ENCODE measurements at places on chromosomes 12 and 14.

GRCh38 chr12:25115677-25116076 is 79.3 kb downstream of the DNAI7 start:
- DNase-seq, result no peak

DNA sequence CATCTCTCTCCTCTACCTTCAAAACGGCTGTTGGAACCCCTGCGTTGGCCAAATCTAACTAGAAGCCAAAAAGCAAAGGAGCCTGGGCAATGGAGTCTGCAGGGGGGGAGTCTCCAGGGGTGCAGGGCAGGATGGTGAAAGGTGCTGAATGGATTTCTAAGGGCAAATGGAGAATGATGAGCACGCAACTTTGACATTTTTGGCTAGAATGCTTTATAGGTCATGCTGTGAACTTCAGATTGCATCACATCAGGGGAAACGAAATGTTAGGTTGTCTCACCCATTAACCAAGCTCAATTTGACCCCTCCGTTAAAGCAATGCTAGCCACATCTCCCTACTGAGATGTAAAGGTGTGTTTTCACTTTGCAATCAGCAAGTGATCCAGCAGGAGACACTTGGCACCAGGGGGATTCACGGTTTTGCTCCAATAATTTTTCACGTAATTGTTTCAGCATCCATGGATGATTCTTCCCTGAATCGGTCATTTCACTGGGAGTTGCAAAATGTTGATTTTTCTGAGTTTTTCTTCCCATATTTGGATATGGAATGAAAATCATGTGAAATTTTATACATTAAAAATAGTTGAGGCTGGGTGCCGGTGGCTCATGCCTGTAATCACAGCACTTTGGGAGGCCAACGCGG is 78.0 kb upstream of the MDM1 start:
- DNase-seq, result no peak

DNA sequence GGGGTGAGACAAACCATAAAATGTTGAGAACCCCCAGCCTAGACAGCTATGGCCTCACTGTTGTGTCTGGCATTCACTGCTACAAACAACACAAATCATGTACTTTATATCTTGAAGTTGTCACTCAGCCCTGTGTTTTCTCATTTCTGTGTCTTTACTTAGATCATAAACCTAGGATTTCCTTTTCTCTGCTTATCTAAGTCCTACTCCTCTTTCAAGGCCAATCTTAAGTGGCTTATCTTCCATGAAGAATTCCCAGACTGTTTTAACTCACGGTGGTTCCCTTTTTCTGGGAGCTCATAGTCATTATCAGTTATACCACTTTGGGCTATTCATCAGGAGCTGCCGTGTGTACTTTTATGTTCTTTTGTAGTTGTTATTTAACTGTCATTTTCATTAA is 42.1 kb downstream of the FLRT2 start:
- DNase-seq, result no peak

DNA sequence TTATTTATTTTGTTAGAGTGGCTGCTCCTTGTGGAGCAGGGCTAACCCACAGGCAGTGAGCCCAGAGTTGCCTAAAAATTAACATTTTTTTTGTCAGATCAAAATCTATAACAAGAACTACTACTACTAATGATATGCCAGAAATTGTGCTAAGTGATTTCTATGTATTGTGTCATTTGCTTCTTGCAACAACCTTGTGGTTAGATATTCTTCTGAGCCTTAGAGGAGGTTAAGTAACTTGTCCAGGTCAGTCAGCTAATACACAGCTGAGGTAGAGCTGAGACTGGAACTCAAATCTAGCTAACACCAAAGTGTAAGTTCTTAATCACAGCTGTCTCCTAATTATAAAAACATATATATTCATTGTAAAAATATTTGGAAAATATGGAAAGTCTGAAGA is 29.8 kb downstream of the CFL2 start:
- no peak for DNase-seq

DNA sequence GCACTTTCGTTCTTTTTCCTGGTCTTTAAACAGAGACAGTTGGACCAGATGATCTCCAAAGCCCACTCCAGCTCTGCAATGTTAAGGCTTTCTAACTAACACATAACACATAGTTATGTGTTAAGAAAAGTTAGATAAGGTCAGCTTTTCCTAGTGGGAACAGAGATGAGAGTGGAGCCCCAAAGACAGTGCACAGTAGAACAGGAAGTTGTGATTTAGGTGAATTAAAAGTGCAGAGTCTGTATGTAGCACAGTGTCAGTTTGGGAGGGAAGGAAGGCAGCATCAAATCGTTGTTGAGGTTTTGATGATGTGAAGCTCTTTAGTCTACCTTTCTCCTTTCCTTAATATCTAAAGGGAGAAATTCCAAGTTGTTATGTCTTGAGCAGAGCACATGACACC is 31.7 kb downstream of the PRORP start:
- DNase-seq, result no peak

GRCh38 chr12:74481078-74481477 is 56.6 kb upstream of the ATXN7L3B start:
- DNase-seq, result no peak

DNA sequence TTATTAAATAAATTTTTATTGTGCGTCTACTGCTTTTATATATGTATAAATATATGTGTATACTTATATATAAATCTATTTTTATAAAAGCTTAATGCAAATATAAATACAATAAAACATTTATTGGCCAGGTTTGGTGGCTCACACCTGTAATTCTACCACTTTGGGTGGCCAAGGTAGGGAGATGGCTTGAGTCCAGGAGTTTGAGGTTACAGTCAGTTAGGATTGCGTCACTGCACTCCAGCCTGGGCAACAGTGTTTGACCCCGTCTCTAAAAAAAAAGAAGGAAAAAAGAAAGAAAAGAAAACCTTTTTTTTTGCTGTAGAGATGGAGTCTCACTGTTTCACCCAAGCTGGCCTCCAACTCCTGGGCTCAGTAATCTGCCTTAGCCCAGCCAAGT is 20.9 kb downstream of the ACTR6 start:
- DNase-seq, result no peak

Measured in CD8-positive, alpha-beta memory T cell (primary cell).